ENCODE measurements at places on chromosomes 12 and 14.
A peak's percentile ranks its signal among the peaks of the same experiment; 100 is the strongest.

GRCh38 chr14:63296060-63296563, 22.6 kb downstream of the GPHB5 start:
- DNase-seq, result no peak

DNA sequence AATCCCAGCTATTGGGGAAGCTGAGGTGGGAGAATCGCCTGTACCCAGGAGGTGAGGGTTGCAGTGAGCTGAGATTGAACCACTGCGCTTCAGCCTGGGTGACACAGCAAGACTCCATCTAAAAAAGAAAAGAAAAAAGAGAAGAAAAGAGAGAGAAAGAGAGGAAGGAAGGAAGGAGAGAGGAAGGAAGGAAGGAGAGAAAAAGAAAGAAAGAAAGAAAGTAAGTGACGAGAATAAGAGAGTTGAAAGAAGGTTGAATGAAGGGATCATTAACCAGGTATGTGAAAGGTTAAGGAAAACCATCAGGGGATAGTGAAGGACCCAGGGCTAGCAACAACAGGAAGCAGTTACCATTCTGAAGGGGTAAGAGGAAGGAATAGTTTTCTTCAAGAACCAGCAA, 4.2 kb upstream of the DTD2 start:
- DNase-seq, result no peak

GRCh38 chr14:63155511-63156185, 48.6 kb upstream of the RHOJ start:
- no peak for DNase-seq

DNA sequence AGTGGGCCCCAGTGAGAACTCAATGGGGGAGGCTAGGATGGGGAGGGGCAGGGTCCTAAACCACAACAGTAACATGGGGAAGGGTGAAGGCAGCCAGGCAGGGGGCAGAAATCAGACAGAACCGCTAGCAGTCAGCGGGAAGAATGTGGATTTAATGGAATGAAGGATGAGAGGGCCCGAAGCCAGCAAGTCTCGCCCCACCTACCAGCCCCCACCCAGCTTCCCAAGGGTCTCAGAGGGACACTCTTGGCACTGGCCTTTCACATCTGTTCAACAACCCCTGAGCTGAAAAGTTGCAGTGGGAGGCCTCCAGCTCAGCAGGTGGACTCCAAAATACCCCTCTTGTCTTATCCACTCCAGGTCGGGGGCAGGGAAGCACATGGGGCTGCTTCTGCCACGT, 6.5 kb upstream of the SLC6A12 start:
- no peak for DNase-seq

GRCh38 chr12:108782971-108783370, 51.7 kb upstream of the CORO1C start:
- no peak for DNase-seq

- DNase-seq, result no peak
These were observed 15.3 kb downstream of the AREL1 start for GRCh38 chr14:74697543-74697942.

DNA sequence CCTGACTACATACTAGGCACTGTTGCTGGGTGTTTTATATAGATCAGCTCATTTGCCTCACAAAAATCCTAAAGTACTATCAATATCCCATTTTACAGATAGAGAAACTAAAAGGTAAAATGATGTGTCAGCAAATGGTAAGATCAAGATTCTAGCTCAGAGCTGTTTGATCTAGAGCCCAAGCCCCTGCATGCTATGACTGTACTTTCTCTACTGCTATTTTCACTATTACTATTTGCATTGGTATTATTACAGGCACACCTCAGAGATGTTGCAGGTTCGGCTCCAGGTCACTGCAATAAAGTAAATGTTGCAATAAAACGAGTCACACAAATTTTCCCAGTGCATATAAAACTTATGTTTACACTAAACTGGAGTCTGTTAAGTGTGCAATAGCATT, 10.9 kb downstream of the ISCU start:
- DNase-seq, result no peak

- DNase-seq, result peak; percentile 33
These were observed 12.9 kb downstream of the ANKRD13A start for GRCh38 chr12:110012137-110012536.

- no peak for DNase-seq
These were observed 594.1 kb downstream of the NRXN3 start for GRCh38 chr14:78764240-78764639.

GRCh38 chr14:33642691-33643244, 308.1 kb downstream of the EGLN3 start:
- no peak for DNase-seq
